ENCODE measurements at places on chromosomes 12 and 14.
A peak's percentile ranks its signal among the peaks of the same experiment; 100 is the strongest.

GRCh38 chr12:66724026-66724425 lies 45.1 kb upstream of the GRIP1 start:
- no peak for DNase-seq

DNA sequence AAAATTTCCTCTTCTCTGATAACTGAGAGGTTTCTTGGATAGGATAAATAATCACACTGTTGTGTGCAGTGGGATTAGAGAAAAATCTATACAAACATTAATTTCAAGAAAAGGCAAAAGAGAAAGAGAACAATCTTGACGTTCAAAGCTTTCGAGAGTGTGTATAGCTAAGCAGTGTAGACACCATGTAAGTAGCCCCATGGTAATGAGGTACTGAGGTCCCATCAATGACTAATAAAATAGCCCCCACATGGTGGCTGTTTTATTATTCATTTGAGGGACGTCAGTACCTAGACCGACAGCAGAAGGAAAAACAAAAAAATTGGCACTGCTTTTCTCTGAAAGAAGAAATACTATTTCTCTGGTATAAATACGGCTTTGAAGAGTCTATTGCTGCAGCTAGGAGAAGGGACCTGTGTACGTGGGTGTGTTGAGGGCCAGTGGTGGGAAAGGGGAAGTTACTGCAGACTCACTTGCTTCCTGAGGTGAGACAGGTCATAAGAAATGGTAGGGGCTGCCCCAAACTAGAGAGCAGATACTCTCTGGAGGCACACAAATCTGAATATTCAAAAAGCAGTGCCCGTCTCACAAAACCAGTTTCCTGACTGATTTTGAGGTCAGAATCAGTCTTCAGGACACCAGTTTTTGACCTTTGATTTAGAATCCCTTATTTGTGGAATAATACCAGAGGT lies 339.8 kb downstream of the EMP1 start:
- no peak for DNase-seq

DNA sequence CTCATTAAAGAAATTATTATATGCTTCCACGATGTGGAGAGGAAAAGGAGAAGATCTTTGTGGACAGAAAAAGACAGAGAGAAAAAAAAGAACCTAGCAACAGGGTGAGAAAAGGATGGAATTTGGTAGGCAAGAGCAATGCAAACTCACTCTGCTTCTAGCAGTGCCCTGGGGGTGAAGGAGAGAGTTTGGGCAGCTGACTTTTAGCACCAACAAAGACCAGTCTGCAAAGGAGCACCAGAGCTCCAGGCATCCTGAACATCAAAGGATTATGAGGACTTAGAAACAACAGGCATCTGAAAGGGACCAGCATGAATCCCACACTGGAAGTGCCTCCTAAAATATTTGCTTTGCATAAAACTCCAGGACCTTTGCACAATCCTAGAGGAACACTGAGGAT lies 32.8 kb upstream of the RERG start:
- no peak for DNase-seq

- no peak for DNase-seq
Observed at GRCh38 chr12:80701388-80701787, 6.0 kb upstream of the MYF6 start.

GRCh38 chr12:44217146-44217883 lies 381.4 kb downstream of the TMEM117 start:
- DNase-seq, result no peak

- DNase-seq, result peak; percentile 78
Observed at GRCh38 chr14:68685419-68686204, 107.3 kb downstream of the ZFP36L1 start.

DNA sequence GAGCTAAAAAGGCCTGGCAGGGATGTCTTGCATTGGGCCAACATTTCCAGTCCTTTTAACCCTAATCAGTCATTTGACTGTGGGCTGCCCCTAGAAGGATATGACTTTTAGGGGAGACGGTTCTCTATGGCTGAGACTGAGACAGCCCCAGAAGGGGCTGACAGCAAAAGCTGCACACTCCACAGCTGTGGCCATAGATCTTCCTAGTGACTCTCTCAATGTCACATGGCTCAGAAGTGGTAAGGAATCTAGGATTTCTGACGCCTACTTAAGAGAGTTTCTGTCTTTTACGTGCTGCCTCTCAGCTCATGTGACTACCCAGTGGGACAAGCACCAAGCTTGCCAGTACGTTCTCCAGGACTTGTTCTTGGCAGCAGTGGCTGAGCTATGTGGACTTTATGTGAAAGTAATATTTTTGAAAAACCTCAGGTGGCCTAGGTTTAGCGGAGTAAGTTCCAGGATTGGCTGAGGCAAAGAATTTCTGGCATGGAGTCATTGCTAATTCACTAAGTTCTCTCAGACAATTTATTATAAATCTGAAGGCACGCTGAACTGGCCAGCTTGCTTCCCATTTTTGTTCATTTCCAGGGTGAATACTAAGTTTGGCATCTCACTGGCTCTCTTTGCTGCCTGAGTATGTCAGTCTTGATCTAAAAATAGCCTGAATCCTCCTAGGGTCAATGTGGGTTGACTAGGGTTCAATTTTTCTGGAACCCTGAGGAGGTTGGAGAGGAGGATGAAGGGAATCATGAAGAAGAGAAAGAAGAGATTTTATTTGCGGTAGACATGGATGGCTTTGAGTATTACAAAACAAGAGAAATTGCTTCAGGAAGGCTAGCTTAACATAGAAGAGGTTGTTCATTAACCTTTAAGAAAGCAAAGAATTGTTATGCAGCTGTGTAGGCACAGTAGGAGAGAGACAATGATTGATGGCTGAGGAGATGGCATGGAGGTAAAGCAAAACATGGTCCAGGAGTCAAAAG lies 271.8 kb downstream of the AEBP2 start:
- DNase-seq, result no peak

DNA sequence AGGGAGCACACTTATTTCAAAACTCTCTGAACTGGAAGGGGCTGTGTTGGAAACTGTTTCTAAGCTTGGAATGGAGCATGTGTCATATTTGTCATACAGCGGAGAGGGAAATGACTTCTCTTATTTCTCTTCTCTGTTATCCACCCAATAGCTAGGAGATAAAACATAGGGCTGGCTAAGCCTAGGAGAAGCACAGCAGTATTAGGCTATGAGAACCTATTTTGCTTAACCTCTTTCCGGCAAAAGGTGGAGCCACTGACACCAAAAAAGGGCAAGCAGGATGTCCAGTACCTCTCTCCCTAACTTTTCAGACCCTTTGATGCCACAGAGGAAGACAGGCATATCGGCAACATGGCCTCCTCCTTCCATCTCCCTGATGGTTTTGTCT lies 148.3 kb downstream of the CRADD start:
- DNase-seq, result no peak

- no peak for DNase-seq
Observed at GRCh38 chr14:100402631-100403030, 79.5 kb downstream of the SLC25A47 start.

DNA sequence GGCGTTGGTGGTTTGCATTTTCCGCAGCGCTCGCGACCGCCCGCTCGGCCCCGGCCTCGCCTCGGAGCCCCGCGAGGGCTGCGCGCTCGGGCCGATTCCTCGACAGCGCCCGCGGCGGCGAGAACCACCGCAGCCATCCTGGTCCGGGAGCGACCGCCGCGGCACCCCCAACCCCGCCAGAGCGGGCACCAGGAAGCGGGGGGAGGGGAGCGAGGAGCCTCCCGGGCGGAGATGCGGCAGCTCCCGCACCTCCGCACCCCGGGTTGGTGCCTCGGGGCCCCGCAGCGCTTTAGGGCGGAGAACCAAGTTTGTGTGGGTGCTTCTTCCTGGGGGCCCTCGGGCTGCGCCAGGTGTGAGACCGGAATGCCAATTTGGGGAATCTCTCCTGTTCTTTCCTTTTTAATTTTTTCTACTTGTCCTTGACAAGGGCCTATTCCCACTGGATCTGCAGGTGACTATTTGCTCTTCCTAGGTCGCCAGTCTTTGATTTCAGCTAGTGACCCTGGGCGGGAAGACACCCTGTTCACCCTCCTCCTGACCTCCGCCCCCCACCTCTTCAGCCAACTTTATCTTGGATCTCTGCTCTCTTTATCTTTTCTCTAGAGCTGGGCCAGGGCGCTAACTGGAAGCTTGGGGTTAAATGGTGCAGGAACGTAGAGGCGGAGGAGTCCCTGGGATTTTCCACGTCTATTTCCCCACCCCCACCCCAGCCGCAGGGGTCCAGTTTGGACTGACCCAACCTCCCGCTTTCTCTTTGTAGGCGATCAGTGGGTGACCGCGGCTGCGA lies at the start of gene SOCS2:
TSS of gene SOCS2 (plus strand) at position 751 of the 787 bp plus-strand sequence. CDS start 223 bp downstream, outside the sequence.
- DNase-seq, result peak; percentile 3

- no peak for DNase-seq
Observed at GRCh38 chr12:61694214-61694613, 566.0 kb upstream of the USP15 start.

DNA sequence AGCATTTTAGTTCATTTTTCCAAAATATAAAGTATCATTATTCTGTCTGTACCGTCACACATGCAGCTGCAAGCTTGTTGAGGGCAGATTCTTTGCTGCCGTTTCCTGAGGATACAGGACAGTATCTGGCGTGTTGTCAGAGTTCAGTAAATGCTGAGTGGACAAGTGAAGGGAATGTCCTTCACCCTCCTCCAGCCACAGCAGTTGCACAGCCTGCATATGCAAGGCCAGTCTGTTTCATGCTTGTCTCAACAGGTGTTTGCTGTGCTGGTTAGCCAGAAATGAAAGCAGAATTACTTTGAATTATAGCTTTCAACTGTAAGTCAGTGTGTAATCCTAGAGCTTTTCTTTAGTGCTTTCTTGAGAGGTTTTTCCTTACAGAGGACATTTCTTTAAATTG lies 36.5 kb downstream of the TDP1 start:
- DNase-seq, result no peak

- DNase-seq, result no peak
Observed at GRCh38 chr14:94031883-94032279, 5.7 kb downstream of the OTUB2 start.

DNA sequence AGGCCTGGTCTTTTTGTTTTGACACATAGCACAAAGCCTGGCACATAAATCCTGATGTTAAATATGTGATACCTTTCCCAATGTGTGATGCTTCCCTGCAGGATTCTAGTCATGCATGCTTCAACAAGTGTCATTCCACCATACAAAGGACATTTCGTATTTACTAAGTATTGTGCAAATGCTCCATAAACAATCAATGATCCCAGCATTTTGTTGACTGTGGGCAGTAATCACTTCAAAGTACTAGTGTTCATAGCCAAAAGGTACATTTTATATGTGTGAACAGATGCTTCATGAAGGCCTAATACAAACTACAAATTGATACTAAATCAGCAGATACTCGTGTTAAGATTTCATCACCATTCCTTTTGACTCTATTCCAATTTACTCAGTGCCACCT lies 4.4 kb downstream of the CCNB1IP1 start:
- DNase-seq, result no peak

- DNase-seq, result no peak
Observed at GRCh38 chr12:5588176-5588575, 156.3 kb downstream of the NTF3 start.
